AG04450 (cell line): ENCODE measurements at places on chromosomes 2 and 18.

- DNase-seq, result no peak
These were observed 5.2 kb upstream of the COMMD1 start for GRCh38 chr2:61900281-61900680.

DNA sequence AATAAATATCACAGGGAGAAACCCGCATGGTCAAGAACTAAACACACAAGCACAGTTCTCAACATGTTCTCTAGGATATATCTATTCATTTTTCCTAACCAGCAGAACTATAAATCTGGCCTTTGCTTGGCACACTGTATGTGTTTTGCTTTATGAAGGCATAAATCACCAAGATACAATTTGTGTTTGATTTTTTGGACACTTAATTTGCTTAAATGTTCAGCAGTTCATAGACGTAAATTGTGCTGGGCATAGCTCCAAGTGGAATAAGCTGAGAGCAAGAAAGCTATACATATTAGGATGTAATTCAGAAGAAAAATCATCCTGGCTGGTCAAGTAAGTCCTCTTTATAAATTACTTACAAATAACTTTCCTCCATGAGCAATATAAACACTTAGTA lies 341.5 kb upstream of the ATP5MC3 start:
- no peak for DNase-seq

GRCh38 chr2:231272991-231273390 lies 74.6 kb downstream of the ARMC9 start:
- DNase-seq, result no peak

DNA sequence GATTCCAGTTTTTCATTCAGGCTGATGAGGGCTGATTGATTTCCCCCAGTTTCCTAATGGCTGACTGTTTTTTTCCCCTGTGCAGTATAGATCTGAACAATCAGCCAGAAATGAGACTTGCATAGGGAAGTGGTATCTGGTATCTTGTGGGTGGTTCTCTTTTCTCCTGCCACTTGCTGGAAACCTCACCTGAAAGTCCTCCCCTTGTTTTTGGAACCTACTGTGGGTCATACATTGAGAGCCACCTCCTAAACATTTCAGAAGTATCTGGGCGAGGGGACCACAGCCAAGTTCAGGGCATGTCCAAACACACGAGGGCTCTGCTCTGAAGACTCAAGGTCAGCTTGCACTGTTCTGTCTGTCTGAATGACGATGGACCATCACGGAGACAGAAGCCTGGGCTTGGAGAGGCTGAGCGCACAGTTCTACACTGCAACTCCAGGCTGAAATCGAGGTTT lies 19.3 kb downstream of the ALPK2 start:
- no peak for DNase-seq

- DNase-seq, result no peak
These were observed 13.6 kb downstream of the IMPA2 start for GRCh38 chr18:11994703-11995444.

DNA sequence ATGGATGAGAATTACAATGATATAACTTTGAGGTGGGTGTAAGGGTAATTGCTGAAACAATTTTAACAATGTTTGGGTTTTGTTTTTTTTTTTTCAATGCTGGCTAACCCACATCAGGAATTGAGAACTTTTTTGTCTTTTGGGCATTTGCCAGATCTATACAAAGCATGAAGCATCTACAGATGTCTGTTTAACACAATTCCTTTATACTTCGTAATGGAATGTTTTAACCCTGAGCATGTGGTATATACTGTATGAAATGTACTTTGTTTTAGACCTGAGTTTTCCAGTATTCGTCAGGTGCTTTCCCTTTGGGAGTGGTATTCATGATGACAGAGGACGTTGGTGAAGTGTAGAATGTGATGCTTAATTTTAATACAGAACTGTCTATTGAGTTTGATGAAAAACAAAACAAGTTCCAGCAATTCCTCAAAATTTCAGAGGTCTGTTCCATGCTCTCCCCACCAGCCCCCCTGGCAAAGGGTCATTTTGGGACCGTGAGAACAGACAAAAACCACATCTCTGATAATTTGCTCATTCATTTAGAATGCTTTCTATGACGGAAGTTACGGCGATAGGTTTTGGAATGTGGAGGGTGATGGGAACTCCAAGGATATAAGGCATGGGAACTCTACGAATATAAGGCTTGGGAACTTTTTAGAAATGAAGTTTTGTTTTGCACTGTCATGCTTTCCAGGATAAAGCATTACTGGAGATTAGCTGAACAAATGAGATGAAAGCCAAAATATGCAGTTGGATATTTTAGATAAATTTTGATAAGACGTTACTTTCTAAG lies 14.1 kb downstream of the LIMS1 start:
- DNase-seq, result no peak

DNA sequence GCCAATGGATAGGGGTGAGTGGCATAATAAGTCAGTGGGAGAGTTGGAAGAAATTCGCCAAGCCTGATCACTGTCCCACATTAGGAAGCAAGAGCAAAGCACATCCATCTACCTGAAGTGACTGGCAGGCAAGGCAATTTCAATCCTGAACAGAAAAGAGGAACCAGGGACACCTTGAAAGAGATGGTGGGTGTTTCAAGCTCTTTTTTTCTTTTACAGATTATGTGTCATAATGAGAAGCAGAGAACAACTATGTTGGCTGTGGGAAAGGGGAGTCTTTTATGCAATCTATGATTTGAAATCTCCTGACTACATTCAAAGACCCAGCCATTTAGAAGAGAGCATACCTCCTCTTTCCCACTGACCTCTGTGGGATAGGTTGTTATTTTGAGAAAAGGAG lies 63.5 kb downstream of the TGIF1 start:
- no peak for DNase-seq

GRCh38 chr2:219056176-219056895 lies 4.4 kb downstream of the IHH start:
- no peak for DNase-seq
